Smooth muscle cell of trachea (primary cell): ENCODE measurements at places on chromosomes 6 and 20. TPM values are rescaled to one million over a fixed set of nuclear protein-coding genes. Genes with fewer than 3 reads are reported as not detected.

CYP39A1 gene
- total RNA-seq = 1.3 and 1.7 TPM in 2 replicates

SRSF12 gene
- total RNA-seq = not detected in 2 replicates

FOXS1 gene
- total RNA-seq = not detected in 2 replicates

CRISP2 gene
- not detected in 2 replicates for total RNA-seq

CST7 gene
- total RNA-seq = not detected in 2 replicates

SLC22A3 gene
- 0.17 and 0.58 TPM in 2 replicates for total RNA-seq

C2 gene
- 2.8 and 13.1 TPM in 2 replicates for total RNA-seq

PKIB gene
- total RNA-seq = 2.6 and 11.1 TPM in 2 replicates

RBL1 gene
- total RNA-seq = 6.0 and 19.2 TPM in 2 replicates

CRIP3 gene
- 0.44 TPM in 1 of 2 replicates, not detected in the other for total RNA-seq

TXLNB gene
- 2.3 and 4.1 TPM in 2 replicates for total RNA-seq

ABRACL gene
- total RNA-seq = 12.2 and 28.9 TPM in 2 replicates

ZNF334 gene
- 1.6 and 2.5 TPM in 2 replicates for total RNA-seq

TGM3 gene
- under 0.01 TPM in 1 of 2 replicates, not detected in the other for total RNA-seq
